Activated effector memory CD4-positive, alpha-beta T cell treated with Interleukin-2 at 50 U/mL for 16 hours (primary cell): ENCODE measurements at places on chromosomes 16 and 17.

- DNase-seq: no peak
These were observed 18.1 kb upstream of the ABCA8 start for GRCh38 chr17:68973098-68973846.

DNA sequence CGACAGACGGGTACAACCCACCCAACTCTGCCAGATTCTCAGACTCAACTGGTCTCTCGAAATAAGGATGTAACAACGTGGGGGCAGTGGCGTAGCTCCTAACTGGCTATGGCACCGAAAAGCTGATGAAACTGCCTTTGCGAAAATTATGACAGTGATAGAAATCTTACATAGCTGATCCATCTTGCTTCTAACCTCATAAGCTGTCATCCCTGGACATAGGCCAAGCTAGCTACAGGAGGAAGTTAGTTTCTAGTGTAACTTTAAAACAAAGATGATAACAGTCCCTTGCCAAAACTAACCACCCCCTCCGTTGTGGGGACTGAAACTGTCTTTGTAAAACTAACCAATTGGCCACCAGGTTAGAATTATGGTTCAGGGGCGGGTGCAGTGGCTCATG lies 220.1 kb downstream of the SLC39A11 start:
- DNase-seq: no peak

GRCh38 chr16:88735121-88735520 lies 28.8 kb downstream of the CTU2 start:
- no peak for DNase-seq

DNA sequence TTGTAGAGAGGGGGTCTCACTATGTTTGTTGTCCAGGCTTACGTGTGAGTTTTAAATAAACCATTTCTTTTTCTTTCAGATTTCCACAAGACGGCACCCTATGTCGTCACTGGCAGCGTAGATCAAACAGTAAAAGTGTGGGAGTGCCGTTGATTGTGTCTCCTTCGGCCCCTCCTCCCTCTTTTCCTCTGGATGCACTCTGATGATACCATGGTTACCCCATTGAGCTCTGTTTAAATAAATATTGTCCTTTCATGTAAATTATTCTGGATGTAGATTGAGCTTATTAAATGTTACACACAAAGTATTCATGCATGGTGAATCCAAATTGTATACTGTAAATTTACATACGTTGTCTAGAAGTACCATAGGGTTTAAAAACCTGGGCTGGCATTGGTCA lies 29.9 kb downstream of the CLUH start:
- no peak for DNase-seq

GRCh38 chr16:8908810-8909468 lies 26.8 kb downstream of the LITAFD start:
- DNase-seq: no peak

DNA sequence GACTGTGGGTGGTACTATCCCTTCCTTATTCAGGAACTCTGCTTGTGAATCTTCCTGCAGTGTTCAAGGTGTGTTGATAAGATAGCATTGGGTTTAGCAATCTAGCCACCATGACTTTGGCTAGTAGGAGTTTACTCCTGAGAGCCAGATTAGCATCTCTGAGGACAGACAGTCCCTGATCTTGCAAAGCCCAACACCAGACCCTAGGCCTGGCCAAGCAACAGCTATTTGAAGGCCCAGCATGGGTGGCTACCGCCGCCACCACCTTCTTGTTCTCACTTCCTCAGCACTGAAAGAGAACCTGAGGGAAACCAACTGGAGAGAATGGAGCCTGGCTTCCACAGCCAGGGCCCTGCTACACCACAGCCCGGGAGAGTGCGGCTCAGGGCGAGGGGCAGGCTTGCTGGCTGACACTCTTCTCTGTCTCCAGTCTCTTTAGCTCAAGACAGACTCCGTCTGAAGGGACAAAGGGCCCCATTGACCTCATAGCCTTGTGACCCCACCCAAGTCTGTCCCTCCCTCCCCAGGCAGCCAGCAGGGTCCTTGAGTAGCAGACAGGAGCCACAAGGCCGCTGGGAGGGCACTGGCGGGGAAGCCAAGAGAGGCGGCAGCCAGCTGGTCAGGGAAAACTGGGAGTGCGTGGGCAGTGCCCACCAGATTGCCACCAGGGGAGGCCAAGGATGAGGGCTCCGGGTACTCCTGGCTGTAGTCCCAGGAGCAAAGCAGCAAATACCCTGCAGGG lies 10.9 kb upstream of the ARHGAP23 start:
- DNase-seq: no peak

DNA sequence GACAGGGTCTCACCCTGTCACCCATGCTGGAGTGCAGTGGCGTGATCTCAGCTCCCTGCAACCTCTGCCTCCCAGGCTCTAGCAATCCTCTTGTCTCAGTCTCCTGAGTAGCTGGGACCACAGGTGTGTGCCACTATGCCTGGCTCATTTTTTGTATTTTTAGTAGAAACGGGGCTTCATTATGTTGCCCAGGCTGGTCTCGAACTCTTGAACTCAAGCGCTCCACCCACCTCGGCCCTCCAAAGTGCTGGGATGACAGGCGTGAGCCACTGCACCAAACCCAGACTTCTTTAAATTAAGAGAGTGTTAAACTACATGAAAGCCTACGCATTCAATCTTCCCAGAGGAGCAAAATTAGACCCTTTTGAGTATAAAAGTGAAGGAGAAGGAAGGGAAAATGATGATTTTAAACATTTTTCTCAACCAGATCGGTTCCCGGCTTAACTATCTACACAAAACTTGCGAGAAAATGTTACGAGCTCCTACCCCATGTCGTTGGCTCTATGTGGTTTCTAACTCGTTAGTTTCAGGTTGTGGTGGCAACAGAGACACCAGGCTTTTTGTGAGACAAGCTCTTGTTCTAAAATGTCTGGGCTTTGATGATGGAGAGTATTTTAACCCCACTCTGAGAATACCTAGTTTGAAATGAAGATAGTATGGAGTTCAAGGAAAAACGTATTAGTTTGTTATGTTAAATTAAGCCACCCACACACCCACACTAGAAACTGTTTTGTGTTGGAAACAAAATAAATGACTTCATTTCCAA lies 26.3 kb downstream of the STAT5B start:
- no peak for DNase-seq

GRCh38 chr16:67393111-67393787 lies at the start of gene TPPP3:
TPPP3 (minus strand) TSS chr16:67393498; CDS start chr16:67391111, 2,387 bp downstream.
- no peak for DNase-seq

DNA sequence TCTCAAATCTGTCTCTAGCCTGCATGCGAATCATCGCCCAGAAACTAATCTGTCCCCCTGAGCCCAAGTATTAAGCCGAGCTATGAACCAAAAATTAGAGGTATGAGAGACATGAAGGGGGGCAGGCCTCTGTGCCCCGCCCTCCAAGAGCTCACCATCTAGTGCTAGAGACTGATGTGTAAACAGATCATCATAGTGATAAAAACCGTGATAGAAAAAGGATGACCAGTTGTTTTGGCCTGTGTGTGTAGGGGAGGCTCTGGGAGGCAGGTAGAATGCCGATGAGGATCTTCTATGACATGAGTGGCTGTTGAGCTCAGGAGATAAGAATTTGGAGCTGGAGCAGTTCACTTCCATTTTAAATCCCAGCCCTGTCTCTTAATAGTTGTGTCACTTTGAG lies 89.1 kb upstream of the TBX2 start:
- no peak for DNase-seq

DNA sequence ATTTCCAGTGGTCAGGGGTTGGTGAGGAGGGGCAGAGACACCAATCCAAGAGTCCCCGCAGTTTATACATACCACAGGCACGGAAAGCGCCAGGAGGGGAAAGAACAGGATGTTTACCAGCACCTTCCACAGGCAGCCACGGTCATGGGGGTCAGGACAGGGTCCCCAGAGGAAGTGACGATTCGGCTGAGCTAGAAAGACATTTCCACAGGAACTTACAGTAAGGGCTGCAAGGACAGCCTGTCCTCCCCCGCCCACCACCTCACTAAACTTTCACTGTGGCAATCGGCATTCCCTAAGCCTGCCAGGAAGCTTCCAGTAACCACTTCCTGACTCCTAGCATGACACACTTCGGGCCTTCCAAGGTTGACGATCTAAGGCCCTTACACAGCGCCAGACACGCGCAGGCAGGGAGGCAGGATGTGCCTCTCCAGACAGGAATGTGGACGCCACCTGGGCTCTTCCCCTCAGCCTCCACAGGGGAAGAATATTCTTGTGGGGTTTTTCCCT lies 1.2 kb upstream of the MT2A start:
- DNase-seq: no peak

GRCh38 chr16:57993897-57994296 lies 6.6 kb downstream of the ZNF319 start:
- DNase-seq: no peak

GRCh38 chr16:81732699-81733098 lies 46.4 kb upstream of the PLCG2 start:
- no peak for DNase-seq

GRCh38 chr17:47871048-47871447 lies 20.1 kb upstream of the SP6 start:
- DNase-seq: no peak

GRCh38 chr17:33651686-33652085 lies 358.6 kb upstream of the ASIC2 start:
- no peak for DNase-seq

DNA sequence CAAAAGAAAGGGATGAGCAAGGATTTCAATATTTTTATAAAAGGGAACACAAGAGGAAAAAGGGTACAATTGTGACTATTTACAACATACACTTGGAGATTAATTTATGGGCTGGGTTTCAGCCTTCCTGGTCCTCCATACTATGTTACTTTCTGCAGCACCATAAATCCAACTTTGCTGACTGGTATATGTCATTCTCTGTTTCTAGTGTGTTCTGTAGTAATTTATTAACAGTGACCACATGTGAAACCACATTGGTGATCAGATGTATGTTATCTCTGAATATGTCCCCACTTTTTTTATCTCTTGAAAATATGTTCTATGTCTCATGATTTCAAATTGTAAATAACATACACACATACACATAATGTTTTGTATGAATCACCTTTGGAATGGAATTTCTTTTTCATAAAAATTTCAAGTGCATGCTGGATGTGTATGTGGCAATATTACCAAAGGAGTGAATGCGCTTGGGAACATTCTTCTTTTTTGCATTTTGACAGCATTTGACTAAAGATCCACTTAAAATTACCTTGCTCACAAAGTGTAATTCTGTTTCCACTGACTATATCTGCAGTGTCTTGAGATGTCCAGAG lies 2.9 kb upstream of the LYRM9 start:
- DNase-seq: no peak

DNA sequence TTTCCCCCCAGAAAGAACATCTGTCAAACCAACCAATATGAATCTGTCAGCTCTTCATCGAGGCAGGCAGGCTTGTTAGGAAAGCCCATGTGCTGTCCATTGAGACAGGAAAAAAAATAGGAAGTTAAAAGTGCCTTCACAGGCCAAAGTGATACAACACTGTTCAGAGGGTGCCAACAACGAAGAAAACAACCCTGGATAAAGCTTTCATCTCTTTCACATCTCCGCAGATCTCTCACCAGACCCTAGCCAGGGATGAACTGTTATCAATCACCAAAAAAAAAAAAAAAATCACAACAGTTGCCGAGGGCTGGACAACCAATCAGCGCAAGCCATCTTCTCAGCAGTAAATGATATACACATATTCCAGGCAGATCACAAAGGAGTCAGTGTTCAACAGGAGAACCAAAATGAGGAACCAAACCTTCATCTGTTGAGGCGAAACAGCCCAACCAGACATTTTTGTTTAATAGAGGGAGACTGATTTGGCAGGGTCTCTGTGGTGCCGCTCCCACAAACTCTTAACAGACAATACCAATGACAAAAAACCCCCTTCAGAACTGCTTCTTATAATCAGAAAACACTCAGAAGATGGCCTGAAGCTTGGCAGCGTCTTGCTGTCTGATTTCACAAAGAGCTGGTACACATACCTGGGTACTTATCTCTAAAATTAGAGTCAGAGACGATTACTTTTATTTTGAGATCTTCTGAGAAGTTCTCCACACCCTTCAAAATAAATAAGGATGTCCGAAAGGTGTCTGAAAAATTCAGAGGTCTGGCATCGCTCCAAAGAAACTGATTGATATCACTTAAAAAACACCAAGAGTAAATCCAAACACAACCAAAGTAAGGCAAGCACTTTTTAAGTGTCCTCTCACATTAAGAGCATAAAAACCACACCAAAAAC lies 1.8 kb downstream of the MAP3K14 start:
- DNase-seq: no peak

DNA sequence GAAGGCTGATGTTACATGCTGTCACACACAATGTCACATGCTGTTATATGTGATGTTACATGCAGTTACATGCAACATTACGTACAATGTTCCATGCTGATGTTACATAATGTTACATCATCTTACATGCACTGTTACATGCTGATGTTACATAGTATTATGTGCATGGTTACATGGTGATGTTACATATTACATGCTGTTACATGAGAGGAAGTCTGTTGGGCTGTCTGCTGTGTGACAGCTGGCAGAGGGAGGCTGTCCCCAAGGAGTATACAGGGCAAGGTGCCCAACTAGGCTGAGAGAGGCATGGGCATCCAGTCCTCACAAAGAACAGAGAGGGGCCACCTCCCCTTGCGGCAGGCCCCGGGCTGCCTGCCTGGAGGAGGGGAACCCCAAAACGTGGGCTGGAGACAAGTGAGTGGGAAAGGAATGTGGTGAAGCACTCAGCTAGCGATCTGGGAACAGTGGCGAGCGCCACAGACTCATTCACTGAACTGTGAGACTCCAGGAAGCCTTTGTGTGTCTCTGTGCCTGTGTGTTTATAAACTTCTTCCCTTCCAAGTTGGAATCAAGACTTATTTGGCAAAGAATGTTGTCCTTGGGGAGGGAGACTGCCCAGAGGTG lies 30.6 kb downstream of the TMEM92 start:
- no peak for DNase-seq

- DNase-seq: peak; percentile 6
These were observed 28.6 kb downstream of the SLC38A8 start for GRCh38 chr16:84013787-84014569.

DNA sequence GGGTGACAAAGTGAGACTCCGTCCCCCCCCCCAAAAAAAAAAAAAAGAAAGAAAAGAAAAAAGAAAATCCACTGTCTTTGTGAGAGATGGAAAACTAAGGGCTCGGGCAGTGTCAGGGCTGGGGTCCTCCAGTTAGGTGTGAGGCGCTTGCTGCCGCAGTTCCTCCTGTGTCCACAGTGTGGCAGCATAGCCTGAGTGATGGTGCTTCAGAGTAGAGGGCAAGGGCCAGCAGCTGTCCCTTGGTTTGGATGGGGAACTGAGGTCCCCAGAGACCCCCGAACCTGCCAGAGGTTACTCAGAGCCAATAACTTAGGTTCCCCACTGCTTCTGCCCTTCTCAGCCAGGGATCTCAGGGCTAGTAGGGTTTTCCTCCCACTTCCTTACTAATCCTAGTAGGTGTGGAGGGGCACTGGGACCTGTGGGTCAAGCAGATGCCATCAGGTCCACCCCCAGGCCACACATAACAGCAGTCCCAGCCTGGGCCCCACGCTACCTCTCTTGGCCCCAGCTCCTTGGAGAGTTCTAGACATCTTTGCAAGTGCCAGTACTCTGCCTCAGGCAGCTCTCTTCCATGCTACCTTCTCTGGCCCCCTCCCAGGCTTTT lies 7.9 kb upstream of the LLGL1 start:
- peak; percentile 60 for DNase-seq

- DNase-seq: no peak
These were observed 42.1 kb downstream of the GPRC5B start for GRCh38 chr16:19842426-19843157.
